Psoas muscle (tissue), 8 donors: ENCODE measurements at places on chromosomes 16 and 17.

DNA sequence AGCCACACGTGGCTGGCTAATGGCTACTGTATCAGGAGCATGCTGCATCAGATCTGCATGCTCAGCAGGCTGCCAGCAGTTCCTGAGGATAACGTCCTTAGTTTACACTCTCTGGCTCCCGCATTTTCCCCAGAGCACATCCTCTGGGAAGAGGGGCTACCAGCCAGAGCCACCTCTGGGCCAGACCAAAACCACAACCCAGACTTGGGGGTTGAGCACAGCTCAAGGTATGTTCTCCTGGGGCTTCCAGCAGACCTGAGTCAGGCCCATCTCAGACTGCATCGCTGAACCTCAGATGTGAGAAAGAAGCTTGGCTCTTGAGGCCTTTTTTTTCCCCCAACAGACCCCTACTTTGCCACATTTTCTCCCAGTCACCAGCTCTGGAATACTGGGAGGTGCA is 23.7 kb upstream of the WSCD1 start:
- DNase-seq, result no peak

DNA sequence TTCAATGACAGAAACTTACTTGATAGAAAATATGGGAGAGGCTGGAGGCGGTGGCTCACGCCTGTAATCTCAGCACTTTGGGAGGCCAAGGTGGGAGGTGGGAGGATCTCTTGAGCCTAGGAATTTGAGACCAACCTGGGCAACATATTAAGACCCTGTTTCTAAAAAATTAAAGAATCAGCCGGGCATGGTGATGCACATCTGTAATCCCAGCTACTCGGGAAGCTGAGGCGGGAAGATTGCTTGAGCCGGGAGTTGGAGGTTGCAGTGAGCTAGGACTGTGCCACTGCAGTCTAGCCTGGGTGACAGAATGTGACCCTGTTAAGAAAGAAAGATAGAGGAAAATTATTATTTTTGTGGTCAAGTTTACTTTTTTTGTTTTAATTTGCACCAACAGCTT is 2.1 kb upstream of the NLK start:
- DNase-seq, result no peak

DNA sequence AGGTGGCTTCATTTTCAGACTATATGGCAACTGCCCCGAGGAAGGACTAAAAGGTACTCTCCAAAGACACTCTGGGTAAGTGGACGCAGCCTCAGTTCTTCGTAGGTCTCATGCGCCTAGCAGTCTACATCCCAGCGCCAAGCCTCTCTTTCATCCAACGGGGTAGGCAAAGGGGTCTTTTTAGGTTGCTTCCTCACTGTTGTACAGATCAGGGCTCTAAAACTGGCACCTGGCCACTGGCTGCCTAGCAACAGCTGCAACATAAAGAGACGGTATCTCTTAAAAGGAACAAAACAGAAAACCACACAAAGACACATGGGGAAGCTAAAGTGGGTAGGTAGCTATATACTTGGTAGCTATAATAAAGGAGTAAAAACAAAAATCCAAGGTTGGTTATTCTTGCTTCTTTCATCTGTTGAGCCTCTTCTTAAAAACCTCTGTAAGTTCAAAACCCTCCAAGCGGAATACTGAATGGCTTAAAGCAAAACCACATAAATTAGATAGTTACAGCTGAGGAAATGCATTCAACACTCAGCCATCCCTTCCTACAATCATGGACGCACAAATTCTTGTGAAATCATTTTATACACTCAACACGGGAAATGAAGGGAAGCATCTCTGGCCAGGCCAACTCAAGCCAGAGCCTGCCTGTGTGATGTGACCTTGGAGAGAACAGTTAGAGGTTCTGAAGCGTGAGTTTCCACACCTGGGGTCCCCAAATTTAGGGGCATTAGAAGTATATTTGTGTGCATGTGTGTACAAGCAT is 22.7 kb downstream of the CYTH1 start:
- peak; percentile 75 for DNase-seq

GRCh38 chr16:57374067-57374534 is 1.8 kb downstream of the CX3CL1 start:
- no peak for DNase-seq

GRCh38 chr16:58127033-58127556 is 2.1 kb downstream of the CFAP20 start:
- DNase-seq, result no peak

- peak; percentile 12 for DNase-seq
Observed at GRCh38 chr17:62657690-62658089, 30.2 kb downstream of the MRC2 start.

DNA sequence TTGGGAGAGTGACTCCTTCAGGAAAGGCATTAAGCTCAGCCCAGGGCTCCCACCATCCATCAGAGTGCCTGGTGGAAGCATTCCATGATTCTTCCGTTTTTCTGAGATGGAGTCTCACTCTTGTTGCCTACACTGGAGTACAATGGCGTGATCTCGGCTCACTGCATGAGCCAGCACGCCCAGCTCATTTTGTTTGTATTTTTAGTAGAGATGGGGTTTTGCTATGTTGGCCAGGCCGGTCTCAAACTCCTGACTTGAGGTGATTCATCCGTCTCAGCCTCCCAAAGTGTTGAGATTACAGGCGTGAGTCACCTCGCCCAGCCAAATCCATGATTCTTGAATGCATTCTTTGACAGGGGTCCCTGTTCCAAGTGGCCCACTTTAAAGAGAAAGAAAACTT is 23.1 kb downstream of the MIS12 start:
- DNase-seq, result no peak

DNA sequence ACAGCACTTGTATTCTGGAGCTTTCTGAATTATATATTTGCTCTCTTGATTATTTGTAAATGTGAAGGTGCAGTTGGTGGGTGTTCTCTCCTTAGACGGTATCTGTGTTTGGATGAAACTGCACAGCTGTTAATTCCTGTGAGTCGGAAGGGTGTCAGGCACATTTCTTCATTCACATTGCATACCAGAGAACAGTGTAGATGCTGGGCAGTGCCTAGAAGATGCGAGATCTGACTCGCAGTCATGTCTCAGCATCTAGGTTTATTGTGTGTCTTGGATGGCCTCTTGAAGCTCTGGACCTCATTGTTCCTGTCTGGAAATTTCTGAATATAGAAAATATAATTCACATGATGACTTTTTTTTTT is 61.2 kb downstream of the CLEC16A start:
- no peak for DNase-seq

DNA sequence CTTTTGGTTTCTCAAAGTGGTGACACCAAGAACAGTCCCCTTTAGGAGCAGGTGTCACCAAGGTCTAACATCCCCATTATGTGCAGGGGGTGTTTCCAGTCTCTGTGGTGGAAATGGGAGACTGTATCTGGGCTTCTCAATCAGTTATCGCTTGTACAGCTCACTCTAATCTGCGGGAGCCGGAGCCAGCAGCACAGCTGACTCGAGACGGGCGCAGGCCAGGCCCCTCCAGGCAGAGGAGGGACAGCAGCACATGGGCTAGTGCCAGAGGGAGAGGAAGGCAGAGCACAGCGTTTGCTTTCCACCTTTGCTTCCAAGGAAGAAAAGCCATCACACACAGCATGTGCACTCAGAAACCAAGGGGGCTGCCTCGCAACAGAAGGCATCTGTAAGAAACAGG is 91.2 kb upstream of the CREBBP start:
- peak; percentile 10 for DNase-seq

DNA sequence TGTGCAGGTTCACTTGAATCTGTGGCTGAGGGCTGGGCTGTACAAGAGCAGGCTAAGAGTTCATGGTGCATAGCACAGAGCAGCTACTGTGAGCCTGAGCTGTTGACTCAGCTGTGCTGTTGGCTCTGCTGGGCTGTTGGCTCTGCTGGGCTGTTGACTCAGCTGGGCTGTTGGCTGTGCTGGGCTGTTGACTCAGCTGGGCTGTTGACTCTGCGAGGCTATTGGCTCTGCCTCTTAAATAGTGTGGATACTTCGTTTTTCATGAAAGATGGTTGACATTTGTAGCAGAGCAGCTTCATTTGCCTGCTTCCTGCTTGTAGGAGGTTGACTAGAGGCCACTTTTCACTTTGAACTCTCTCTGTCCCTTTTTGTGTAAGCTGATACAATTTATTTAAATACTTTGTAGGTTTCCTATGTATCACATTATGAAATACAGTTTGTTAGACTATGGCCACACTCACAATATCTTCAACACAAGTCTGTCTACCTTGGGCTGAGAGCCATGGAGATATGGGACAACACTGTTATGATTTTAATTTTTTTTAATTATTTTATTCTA is 40.3 kb upstream of the CCNF start:
- DNase-seq, result no peak

GRCh38 chr16:4900036-4900435 is 36.9 kb downstream of the PPL start:
- DNase-seq, result no peak

DNA sequence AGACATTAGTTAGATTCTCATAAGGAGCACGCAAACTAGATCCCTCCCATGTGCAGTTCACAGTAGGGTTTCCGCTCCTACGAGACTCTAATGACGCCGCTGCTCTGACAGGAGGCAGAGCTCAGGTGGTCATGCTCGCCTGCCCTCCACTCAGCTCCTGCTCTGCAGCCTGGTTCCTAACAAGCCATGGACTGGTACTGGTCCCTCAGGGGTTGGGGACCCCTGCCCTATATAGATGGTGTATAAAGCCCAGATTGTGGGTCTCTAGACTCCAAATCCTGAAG is 52.1 kb upstream of the LYRM9 start:
- DNase-seq, result no peak

DNA sequence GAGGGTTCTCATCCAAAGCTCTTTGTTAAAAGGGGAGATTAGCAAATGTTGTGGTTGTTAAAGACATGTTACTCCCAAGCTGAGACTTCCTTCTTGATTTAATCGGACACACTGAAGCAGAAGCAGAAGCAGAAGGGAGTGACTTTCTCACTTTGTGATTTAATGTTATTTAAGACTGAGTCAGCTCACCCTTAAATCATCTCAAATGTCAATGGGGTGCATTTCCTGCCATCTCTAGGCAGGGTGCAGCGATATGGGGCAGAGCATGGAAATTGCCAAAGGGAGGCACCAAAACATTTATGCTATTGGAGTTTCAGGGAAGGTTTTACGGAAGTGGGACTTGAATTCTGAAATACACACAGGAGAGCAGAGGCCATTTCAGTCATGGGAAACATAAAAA is 283.6 kb downstream of the ABCC12 start:
- DNase-seq, result no peak

DNA sequence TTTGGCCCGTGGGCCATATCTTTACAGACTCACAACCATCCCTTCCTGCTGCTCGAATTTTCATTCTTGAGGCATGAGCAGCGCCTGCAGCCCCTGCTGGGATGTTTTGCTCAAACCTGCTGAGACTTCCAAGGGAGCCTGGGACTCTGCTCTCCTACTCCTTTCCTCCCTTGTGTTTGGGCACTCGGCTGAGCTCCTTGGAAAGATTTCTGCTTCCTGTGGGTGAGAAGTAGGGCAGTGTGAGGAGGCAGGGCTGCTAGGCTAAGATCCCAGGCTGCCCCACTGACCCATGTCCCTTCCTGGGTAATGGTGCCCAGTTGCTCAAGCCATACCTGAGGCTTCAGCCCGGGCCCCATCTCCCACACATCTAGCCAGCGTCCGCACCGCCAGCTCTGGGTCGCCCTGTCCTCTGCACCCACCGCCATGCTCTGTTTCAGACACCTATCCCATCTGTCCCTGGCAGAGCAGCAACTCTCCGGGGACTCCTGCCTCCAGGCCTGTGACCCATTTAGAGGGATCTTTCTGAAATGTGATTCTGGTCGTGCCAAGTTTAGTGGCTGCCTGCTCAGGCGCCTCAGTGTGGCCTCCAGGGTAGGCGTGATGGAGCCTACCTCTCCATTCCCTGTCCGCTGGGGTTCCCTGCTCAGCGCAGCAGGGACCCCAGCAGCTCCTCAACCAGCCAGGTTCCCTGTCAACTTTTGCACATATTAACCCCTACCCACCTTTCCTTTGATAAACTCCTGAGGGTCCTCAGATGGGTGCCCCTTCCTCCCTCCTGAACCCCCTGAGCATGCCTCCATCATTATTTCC is 190.1 kb downstream of the CCDC182 start:
- no peak for DNase-seq

GRCh38 chr17:40402668-40403067 is 15.0 kb downstream of the TOP2A start:
- DNase-seq, result no peak

- no peak for DNase-seq
Observed at GRCh38 chr17:82649501-82650261, 1.4 kb upstream of the WDR45B start.

DNA sequence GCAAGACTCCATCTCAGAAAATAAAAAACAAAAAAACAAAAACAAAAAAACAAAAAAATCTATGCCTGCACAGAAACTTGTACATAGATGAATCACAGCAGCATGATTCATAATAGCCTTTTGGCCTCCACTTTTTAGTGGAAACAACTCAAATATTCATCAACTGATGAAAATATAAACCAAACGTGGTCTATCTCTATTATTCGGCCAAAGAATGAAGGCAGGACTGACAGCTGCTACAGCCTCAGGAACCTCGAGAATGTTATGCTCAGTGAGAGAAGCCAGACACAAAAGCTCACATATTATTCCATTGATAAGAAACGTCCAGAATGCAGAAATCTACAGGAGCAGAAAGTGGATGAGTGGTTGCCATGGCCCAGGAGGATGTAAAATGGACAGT is 19.8 kb downstream of the PPL start:
- DNase-seq, result no peak
